ENCODE measurements at places on chromosomes 5 and 9.

DNA sequence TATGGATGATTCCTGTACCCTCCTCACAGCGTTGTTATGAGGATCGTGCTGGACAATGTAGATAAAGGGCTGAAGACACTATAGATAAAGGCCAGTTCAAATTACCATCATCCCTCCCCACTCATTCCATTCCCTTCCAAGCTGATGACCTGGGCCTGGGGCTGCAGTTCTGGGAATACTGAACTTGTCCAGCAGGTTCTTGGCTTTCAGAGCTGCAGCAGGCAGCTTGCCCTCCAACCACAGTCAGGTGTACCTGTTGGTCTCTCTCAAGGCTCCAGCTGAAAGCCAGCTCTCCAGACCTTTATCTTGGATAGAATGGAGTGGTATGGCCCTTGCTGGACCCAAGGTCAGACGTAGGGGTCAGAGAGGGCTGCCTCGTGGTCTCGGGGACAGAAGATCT, 92.5 kb downstream of the PCDH1 start:
- no peak for DNase-seq

GRCh38 chr9:100785946-100786345, 208.1 kb downstream of the CAVIN4 start:
- DNase-seq, result no peak

DNA sequence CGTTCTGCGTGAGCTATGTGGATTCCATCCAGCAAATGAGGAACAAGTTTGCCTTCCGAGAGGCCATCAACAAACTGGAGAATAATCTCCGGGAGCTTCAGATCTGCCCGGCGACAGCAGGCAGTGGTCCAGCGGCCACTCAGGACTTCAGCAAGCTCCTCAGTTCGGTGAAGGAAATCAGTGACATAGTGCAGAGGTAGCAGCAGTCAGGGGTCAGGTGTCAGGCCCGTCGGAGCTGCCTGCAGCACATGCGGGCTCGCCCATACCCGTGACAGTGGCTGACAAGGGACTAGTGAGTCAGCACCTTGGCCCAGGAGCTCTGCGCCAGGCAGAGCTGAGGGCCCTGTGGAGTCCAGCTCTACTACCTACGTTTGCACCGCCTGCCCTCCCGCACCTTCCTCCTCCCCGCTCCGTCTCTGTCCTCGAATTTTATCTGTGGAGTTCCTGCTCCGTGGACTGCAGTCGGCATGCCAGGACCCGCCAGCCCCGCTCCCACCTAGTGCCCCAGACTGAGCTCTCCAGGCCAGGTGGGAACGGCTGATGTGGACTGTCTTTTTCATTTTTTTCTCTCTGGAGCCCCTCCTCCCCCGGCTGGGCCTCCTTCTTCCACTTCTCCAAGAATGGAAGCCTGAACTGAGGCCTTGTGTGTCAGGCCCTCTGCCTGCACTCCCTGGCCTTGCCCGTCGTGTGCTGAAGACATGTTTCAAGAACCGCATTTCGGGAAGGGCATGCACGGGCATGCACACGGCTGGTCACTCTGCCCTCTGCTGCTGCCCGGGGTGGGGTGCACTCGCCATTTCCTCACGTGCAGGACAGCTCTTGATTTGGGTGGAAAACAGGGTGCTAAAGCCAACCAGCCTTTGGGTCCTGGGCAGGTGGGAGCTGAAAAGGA, 10.9 kb downstream of the QRFP start:
- DNase-seq, result no peak

DNA sequence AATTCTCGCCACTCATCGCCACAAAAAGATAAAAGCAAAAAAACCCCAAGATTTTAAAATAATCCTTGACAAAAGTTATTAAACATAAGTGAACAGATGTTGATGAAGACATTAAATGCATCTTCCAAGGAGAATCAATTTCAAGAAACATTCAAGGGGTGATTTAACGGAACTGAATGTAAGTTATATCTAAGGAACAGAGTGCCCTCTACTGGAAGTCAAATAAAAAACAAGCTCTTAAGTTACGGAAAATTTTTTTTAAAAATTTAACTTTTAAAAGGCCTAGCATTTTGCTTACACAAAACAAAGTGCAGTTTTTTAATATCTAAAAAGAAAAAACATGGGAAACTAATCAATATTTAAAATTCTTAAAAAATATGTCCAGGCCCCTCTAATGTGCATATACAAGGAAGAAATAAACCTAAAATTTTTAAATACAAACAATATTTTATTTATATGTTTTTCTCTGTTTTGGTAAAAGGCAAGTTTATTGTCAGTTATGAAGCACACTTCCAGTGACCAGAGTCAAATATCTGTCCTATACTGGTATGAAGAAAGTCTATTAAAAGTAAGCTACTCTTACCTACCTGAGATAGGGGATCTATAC, 28.0 kb downstream of the TEX10 start:
- DNase-seq, result peak; percentile 8

DNA sequence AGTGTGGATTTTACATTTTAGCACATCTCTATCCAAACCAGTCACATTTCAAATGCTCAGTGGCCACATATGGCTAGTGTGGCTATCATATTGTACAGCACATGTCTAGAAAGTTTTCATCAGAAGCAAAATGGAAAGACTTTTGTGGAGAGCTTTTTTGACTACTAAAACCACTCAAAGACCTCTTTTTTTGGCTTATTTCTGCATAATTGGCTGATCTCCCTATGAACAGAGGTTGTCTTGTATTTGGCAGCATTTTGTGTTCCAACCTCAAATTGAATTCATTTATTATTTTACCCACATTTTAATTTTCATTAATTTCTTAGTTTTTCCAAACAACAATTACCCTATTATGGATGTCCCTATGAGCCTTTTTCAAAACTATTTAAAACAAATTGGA, 395.7 kb downstream of the TLE1 start:
- DNase-seq, result no peak

- no peak for DNase-seq
Observed at GRCh38 chr9:3281399-3281798, 244.4 kb downstream of the RFX3 start.

DNA sequence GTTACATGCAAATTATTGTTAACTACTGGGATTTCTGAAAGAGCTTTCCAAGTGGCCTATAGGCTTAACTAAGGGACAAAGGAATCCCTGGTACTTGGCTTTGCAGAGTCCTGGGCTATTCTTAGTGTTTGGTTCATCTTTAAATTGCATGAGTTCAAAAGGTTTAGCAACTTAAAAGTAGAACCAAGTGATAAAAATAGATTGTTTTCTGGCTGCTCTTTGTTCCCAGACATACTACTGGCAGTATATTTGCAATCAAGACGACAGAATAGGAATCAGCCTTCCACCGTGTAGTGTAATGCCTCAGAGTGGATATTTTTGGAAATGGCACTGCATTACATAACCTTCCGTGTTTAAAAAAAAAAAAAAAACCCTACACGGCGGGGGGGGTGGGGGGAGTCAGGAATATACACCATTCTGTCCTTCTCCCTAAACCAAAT, 1.0 kb downstream of the NREP start:
- peak; percentile 75 for DNase-seq

DNA sequence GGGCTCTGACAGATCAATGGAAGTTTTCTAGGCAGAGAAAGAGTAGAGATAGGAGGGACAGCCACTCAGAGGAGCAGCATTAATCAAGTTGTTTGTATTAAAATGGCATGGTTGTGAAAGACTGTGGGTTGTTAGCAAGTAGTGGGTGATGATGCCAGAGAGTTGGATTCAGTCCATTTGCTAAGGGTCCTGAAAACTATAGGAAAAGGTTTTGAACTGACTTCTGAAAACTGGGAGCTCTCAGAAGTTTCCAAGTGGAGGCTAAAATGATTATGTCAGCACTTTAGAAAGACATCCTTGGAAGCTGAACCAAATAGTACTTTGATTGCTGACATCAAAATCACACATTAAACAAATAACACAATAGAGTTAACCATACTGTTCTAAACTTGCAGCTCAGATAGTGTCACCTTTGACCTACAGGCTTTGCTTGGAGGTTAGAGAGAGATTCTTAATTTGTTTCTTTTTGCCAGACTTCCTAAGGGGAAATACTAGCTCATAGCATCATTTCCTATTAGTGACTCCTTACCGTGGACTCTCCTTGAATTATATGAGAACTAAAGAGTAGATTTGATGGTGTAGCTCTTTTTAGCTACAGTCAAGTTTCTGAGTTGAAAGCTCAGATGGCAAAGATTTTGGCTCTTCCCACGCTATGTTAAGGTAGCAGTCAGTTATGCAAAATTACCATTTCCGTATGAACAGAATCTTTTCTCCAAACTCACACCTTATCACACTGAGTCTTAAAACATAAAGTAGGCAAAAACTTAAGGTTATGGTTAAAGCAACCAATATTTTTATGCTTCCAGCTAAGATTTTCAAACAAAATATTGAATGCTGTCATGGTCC, 277.1 kb downstream of the NR3C1 start:
- DNase-seq, result no peak

GRCh38 chr9:113742878-113743277, 133.2 kb upstream of the ZNF618 start:
- DNase-seq, result no peak
